ENCODE measurements at places on chromosomes 13 and 19.
A peak's percentile ranks its signal among the peaks of the same experiment; 100 is the strongest.

GRCh38 chr19:50949861-50950260, 3.0 kb downstream of the KLK5 start:
- DNase-seq, result no peak

GRCh38 chr19:42092350-42092749, 16.4 kb downstream of the ZNF574 start:
- DNase-seq, result peak; percentile 81

DNA sequence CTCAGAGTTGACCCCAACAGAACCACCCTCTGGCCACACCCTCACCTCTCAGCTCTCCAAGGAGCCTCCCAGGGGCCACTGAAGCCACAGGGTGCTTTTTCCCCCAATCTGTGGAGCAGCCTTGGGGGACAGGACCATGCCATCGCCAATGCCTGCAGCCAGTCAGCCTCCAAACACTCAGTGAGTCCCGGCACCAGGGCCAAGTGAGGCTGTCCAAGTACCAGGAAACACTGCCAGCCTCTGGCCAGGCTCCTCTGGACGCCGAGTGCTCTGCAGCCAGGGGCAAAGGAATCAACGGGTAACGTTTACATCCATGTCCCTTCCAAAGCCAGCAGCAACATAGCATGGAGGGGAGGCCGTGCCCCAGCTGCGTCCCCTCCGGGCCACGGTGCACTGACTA, 9.5 kb upstream of the COMP start:
- DNase-seq, result no peak

- no peak for DNase-seq
Measured at GRCh38 chr19:6590258-6590826, 608 bp downstream of the CD70 start.

DNA sequence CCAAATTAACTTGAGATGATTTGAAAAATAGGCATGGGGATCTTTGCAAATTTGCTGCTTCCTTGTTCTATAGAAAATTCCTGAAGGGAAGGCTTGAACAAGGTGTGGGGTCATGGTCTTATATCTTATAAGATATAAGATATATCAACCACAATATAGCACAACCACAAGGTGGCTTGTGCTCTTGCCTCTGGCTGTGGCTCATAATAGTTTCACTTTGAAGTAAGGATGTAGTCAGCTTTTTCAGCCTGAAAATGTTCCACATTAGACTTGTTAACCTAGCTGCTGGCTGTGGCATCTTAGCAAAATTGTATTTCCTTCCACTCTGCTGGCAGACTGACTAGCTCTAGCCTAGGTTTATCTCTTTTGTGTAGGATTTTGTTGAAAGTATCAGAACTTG, 169.7 kb downstream of the KLF5 start:
- DNase-seq, result no peak

DNA sequence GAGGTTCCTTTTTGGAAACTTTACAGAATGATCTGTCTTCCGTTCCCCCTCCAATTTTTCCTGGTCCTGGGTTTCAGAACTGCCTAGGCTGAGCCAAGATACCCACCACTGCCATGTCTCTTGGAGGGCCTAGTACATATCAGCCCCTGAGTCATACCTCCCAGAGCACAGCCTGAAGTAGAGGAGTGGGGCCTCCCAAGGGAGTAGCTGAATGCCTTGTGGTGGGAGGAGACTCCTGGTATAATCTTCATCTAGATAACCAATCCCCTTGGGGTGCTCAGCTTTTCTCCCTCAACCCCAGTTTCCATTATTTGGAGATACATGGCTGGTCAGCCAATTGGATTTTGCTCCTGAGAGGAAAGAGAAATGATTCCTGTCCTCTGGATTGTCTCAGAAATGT, 30.3 kb downstream of the ZNF763 start:
- no peak for DNase-seq

- DNase-seq, result no peak
Measured at GRCh38 chr19:48244281-48244680, 11.4 kb downstream of the CARD8 start.

DNA sequence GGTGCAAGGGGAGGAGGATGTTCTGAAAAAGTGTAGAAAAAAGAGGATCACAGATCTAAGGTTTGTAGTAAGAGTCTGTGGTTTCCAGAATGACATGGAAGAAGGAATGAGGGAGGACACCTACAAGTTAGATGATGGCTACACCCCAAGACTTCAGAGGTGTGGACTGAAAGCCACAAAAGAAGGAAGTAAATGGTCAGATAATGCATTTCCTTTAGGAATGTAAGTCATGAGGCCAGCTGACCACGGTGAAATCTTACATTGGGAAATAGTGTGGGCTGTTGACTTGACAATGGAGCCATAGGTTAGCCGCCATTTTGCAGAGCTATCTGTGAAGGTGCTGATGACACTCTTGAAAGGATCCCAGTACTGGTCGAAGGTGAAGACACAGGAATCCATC, 25.3 kb upstream of the FBXO27 start:
- no peak for DNase-seq

- DNase-seq, result no peak
Measured at GRCh38 chr19:2266183-2266993, 10.2 kb upstream of the JSRP1 start.

DNA sequence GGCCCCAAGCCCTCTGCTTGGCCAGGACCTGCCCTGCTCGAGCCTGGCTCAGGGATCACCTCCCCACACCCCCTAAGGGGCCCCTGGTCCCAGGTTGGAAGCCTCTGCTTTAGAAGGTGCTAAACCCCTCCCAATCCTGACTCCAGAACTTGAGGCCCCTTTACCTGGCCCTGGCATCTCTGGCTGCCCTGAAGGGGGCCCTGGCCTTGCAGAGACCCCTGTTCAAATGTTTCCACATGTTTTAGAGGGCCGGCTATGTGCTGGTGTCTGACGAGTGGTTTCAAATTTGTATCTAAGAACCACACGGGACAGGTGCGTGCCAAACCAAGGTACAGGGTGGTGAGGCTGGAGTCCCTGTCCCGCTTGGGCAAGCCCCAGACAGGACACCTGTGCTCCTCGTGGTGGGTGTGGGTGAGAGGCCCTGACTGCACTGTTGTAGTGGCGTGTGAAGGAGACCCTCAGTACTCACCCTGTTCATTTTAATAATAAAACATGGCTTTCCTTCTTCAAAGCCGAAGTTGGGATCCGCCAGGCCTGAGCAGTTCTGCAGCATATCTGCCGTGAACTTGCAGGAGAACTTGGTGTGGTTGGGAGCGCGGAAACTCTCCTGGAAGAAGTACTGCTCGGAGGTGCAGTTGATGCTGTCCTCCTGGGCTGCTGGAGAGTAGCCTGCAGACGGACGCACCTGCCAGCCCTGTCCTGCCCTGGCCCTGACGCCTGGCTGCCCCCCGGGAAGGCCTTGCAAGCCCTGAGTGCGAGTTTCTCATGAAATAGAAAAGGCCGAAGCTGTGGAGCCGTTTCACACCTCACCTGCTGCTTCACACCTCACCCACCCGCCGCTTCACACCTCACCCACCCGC, 5.4 kb downstream of the ATP4B start:
- DNase-seq, result no peak

GRCh38 chr13:73954808-73955207, 179.4 kb downstream of the KLF12 start:
- DNase-seq, result no peak

- DNase-seq, result no peak
Measured at GRCh38 chr13:62432906-62433305, 1017.3 kb upstream of the PCDH20 start.

GRCh38 chr13:80134346-80134745, 206.6 kb downstream of the SPRY2 start:
- DNase-seq, result no peak

GRCh38 chr13:93529961-93530360, 303.4 kb downstream of the GPC6 start:
- DNase-seq, result peak; percentile 91

DNA sequence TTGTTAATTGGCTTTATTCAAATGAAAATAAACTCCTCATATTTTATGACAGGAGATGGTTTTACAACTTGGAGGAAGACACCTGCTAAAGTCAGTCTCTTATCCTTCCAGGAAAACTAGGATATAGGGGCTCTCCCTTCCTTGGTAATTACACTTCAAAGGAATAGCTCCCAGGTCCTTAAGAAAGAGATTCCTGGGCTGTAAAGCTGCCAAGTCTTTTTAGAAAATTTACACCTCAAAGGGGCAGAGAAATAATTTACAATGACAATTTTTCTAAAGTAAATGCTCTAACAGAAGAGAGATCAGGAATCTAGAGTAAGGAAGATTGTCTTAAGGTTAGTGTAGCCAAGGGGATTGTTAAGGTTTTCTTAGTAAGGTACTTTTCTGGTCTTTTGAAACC, 1359.0 kb downstream of the OLFM4 start:
- DNase-seq, result no peak

GRCh38 chr13:97658556-97658955, 224.6 kb downstream of the RAP2A start:
- DNase-seq, result no peak
